Occipital lobe (tissue), 3 donors: ENCODE measurements at places on chromosomes 6 and 20. TPM values are rescaled to one million over a fixed set of nuclear protein-coding genes. Genes with fewer than 3 reads are reported as not detected.

The UQCC2 gene
- 15.8 TPM for total RNA-seq

The GATA5 gene
- total RNA-seq = 0.16 TPM

The MOCS1 gene
- 4.7 TPM for total RNA-seq

DNA sequence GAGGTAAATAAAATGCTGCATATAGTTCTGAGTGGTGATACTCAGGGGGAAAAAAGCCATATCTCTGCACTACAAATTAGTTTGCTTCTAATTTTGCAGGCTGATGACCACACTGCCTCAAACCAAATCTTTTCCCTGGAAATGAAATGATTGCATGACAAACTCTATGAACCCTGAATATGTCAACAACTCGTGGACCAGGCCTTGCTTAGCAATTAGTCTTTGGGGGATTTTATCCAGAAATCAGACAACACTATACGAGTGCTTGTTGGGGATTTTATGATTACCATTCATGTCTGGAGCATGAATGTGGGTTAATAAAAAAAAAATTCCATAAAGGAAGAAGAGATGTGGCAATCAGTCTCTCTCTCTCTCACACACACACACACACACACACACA lies 42.0 kb downstream of the SOBP start:
- DNase-seq = no peak

DNA sequence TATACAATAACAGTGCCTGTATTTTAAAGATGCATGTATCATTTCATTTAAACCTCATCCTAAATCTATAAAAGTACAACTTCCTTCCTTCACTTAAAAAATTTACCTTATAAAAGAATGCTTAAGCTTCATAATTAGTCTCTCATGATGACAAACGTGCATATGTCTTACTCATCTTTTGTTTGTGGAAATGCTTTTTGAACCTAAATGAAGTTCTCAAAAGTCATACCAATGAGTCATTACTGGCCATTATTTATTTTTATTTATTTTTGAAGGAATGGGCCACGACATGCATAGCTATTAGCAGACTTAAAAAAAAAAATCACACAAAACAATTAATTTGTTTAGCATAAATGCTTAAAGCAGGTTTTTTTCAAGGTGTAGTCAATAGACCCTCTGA lies 3.7 kb downstream of the TFB1M start:
- no peak for DNase-seq

DNA sequence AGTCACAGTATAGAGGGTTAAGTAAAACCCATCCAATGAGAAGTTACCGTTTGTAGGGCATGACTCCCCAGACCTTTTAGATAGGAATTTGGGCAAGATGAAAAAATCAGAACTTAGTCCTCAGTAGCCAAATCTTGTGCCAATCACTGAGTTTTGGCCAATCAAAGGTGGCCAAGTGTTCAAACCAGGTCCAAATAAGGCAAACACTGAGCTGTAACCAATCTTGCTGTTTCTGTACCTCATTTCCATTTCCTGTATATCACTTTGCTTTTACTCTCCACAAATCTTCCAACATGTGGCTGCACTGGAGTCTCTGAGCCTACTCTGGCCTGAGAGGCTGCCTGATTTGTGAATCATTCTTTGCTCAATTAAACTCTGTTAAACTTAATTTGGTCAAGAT lies 81.8 kb upstream of the GPR6 start:
- DNase-seq = no peak

DNA sequence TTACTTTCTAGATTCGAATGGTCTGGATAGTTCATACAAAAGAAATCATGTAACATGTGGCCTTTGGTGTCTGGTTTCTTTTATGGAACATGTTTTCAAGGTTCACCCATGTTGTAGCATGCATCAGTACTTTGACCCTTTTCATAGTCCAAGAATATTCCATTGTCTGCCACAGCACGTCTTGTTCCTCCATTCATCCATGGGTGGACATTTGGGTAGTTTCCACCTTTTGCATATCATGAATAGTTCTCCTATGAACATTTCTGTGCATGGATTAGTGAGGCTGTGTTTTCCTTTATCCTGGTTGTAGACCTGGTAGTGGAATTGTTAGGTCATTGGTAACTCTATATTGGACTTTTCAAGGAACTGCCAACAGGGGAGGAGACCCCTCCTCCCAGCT lies 31.7 kb downstream of the GSTA3 start:
- no peak for DNase-seq
